Fibroblast of upper back skin (primary cell): ENCODE measurements at places on chromosomes 2 and 18.

DNA sequence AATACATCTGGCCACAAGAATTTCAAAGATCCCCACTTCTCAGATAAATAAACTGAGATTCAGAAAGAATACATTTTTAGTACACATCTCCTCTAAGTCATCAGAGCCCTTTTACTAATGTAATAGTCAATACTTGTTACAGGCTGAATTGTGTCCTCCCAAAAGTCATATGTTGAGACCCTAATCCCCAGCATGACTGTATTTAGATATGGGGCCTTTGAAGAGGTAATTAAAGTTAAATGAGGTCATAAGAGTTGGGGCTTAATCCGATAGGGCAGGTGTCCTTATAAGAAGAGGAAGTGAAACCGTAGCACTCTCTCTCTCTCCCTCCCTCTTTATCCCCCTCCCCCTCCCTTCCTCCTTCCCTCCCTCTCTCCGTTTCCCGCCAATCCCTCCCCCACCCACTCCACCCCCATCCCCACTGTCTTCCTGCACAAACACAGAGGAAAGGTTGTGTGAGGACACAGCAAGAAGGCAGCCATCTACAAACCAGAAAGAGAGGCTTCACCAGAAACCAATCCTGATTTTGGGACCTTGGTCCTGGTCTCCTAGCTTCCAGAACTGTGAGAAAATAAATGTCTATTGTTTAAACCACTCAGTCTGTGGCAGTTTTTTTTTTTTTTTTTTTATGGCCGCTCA, 66.6 kb upstream of the ZNF397 start:
- no peak for DNase-seq

- DNase-seq: no peak
Measured at GRCh38 chr2:212730994-212731393, 192.4 kb upstream of the ERBB4 start.

- DNase-seq: peak; percentile 7
Measured at GRCh38 chr2:70241340-70241739, 7.1 kb downstream of the TIA1 start.

- DNase-seq: peak; percentile 96
Measured at GRCh38 chr18:49691177-49691608, 122.1 kb downstream of the ACAA2 start.

GRCh38 chr2:42826231-42826630, 33.8 kb upstream of the HAAO start:
- DNase-seq: no peak

DNA sequence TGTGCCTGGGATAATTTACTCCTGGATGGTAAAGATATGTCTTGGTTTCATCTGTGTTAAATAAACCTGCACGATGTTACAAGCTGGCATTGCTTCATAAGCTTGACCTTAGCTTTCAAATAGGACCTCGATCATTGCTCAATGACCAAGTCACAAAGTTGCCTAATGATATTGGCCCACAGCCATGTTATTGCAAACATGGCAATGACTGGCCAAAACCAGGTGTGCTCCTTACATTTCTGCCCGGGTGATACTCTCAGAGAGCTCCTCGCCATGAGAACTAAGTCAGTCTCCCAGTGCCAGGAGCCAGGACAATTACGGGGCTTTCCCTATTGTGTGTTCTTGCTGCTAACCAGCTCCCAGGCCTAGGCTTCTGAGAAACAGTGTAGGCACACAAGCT, 72.5 kb upstream of the CYP1B1 start:
- no peak for DNase-seq
